Forelimb muscle (tissue), 1 donor: ENCODE measurements at places on chromosomes 7 and 10. TPM values are rescaled to one million over a fixed set of nuclear protein-coding genes. Genes with fewer than 3 reads are reported as not detected.

GRCh38 chr10:22314852-22315251 is 1.3 kb upstream of the COMMD3 start:
- no peak for DNase-seq

Gene HSPA12A
- polyA plus RNA-seq, result 5.3 TPM

Gene TMEM270
- not detected for polyA plus RNA-seq

DNA sequence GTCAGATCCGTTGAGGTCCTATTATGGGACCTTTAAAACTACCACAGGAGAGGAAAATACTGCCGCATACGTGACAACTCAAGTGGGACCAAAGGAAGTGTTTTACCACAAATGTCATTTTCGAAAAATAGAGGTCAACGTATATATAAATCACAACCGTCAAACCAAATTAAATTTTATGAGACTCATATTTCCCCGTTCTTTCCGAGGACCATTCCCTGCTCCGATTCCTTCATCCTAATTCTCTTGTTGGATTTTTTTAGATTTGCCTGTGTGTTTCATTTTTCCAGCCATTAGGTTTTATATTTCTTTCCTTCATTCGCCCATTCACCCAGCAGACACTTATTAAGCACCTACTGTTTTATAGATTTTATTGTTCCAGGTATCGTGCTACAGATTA is 583.9 kb upstream of the FOXK1 start:
- DNase-seq, result no peak

GRCh38 chr7:47102331-47102841 is 479.5 kb downstream of the TNS3 start:
- DNase-seq, result no peak

Gene SUGCT
- 2.2 TPM for polyA plus RNA-seq
